Cardiac fibroblast (primary cell): ENCODE measurements at places on chromosomes 5 and 9.
A peak's percentile ranks its signal among the peaks of the same experiment; 100 is the strongest.

GRCh38 chr9:101414839-101415238, 16.2 kb downstream of the ZNF189 start:
- DNase-seq = no peak

DNA sequence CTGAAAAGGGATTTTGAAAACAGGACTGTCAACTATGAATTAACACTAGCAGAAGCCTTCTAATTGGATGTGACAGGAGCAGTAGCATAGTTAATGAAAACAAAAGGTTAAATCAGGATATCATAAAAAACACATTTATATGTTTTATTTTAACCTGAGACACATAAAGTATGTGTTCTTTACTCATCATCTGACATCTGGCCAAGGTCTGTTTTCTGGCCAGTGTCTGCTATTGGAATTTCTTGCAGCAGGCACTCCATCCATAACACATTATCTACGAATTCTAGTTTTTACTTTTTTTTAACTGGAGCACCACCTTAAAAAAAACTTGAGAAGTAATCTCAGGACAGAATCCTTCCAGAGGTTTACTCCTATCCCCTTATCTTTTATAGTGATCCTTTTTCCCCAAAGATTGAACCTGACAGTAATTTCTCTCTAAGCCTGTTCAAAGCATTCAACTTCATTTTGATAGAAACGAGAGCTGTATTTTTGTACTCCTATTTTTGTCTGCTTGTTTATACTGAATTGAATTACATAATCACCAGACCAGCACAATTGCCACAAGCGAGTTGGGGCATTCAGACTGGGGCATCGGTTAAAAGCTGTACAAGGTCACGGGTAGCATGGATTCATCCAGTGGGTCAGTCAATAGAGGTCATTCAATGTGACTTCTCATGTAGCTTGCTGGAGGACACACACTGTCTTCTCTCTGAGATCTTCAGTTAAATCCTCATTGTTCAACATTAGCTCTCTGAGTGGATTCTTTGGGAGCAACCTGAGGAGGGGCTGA, 205.6 kb upstream of the CLINT1 start:
- no peak for DNase-seq

GRCh38 chr9:75033791-75034473, 5.8 kb upstream of the CARNMT1 start:
- no peak for DNase-seq

DNA sequence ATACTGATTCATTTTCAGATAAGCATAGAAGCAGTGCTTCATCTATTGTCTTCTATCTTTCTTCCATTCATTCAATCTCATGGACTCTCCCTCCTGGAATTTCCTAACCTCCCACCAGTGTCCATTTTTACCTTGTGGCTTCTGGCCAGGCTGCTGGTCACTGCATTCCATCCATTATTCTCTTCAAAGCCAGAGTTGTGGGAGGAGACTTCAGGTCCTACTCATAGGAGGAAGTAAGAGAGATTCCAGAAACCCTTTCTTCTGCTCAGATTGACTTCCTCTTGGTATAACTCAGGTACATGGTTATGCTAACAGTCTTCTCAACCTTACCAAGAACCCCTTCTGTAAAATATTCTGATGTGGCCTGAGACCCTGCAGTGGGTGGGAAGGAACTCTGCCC, 153.3 kb upstream of the SLC12A2 start:
- peak; percentile 51 for DNase-seq

- DNase-seq = no peak
Measured at GRCh38 chr5:145345511-145346287, 489.4 kb downstream of the PRELID2 start.

DNA sequence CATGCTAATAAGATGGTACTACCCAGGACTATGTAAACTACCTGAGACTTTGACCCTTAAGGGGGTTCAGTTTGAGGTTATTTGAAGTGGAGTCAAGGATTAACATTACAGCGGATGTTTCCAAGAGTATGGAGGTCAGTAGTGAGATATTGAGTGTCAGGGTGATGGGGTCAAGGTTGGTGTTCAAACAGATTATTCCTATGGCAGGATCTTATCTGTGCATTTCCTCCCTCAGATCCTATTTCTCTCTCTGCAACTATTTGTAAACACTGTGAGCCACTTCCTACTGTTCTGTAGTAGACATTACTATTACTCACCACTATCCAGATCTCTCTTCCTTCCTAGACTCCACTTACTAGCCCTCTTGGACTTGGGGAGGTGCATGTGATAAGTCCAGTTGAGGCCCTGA, 54.0 kb upstream of the STOM start:
- DNase-seq = no peak

- DNase-seq = no peak
Measured at GRCh38 chr5:83428890-83429289, 42.7 kb upstream of the VCAN start.

GRCh38 chr5:66312266-66312665, 168.2 kb downstream of the SREK1 start:
- no peak for DNase-seq

- no peak for DNase-seq
Measured at GRCh38 chr5:178538741-178539229, 51.4 kb downstream of the COL23A1 start.
